ENCODE measurements at places on chromosomes 12 and 14.
A peak's percentile ranks its signal among the peaks of the same experiment; 100 is the strongest.

- DNase-seq, result no peak
These were observed 136.8 kb downstream of the SYT1 start for GRCh38 chr12:79001404-79001803.

DNA sequence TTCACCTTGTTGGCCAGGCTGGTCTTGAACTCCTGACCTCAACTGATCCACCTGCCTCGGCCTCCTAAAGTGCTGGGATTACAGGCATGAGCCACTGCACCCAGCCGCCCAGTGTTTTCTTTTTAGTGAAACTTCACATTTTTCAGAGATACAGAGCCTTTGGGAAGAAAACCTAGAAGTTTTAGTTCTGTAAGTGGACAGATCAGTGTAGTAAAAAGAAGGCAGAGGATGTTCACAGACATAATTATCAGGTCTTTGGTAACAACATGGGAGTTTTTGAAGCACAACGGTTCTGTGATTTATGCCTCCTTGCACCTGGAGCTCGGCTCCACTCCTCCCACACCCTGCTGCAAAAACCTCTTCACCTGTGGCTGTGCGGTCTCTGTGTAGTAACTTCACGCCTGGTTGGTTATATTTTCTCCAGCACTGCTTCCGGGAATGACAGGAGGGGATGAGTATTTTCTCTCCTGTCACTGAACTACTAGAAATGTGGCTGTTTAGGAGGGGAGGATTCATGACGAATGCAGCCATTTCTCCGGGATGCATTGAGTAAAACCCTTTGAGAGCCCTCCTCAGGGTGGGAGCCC is 67.0 kb downstream of the ARF6 start:
- DNase-seq, result no peak

DNA sequence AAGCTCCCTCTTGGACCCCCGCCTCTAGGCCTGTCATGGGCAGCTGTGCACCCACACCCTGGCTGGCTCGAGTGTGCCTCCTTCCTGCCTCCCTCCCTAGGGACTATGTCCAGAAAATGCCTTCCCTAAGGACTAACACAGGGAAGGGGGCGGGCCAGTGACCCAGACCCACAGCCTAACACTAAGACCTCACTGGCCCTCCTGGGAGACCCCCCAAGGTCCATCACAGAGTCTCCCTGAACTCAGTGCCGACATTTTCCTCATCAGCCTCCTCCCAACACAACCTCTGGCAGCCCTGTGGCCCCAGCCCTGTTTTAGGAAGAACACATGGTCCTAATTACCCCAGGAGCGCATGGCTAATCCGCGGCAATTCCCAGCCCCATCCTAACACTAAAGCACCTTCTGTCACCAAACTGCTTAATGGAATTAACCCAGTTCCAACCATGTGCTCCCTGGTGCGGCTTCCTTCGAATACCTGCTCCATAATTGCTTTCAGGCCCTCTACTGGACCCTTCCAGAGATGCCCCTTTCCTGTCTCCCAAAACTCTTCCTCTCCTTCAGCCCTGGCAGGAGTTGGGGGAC is 5.6 kb downstream of the MSI1 start:
- DNase-seq, result no peak

GRCh38 chr12:28051516-28052354 is 79.2 kb upstream of the PTHLH start:
- no peak for DNase-seq

DNA sequence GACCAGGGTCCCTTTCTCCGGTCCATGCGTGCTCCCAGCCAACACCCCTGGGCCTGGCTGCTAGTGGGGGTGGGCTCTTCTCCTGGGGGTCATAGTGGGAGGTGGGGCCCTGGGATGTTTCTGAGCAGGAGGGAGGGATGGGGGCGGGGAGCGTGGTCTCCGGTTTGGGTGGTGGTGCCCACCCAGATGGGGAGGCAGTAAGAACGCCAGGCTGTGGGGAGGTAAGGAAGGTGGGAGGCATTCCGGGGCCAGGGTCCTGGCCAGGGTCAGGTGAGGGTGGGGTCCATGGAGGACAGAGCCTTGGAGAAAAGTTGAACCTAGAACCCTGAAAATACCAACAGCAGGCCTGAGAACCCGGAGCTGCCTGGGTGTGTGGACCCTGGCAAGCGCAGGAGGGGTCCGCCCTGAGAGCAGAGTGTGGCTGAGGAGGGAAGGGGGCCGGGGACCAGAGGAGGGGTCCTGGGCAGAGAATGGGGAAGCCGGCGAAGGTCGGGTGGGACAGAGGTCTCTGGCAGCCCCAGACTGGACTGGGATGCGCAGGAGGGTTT is 5.7 kb downstream of the CRIP2 start:
- no peak for DNase-seq

DNA sequence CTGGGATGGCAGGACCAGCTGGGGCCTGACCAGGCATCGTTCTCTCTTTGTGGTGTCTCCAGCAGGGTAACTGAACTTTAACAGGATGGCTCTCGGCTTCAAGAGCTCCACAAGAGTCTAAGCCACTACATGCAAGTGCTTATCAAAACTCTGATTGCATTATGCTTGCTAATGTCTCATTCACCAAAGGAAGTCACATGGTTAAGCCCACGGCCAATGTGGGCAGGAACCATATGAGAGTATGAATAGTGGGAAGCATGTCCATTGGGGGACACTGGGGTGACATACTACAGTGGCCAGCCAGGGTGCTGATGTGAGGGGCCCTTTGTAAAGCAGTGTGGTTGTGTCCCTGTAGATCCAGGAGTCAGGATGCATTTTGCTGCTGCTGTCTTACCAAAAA is 35.0 kb upstream of the KCNA5 start:
- DNase-seq, result no peak

- DNase-seq, result no peak
These were observed 77.2 kb upstream of the RFLNA start for GRCh38 chr12:124217508-124218242.

- no peak for DNase-seq
These were observed 232.0 kb upstream of the PLXNC1 start for GRCh38 chr12:93916402-93916801.

- peak; percentile 43 for DNase-seq
These were observed 21.4 kb upstream of the TMEM106C start for GRCh38 chr12:47941871-47942613.

DNA sequence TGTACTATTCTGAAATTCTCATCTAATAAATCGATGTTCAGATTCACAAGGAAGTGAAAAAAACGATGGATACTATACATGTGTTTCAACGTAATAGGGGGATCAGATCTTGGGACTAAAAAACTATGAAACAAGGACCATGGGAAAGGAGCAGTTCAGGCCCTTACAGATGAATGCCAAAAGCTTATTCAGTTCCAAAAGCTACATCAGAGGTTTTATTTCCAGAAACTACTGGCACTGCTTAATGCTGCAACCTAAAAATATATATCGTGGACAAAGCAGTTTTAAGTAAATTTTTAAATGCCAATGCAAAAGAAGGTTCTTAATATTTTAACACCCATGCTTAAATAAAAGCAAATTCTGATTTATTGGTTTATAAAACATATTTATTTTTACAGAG is 38.5 kb downstream of the LRIG3 start:
- no peak for DNase-seq

DNA sequence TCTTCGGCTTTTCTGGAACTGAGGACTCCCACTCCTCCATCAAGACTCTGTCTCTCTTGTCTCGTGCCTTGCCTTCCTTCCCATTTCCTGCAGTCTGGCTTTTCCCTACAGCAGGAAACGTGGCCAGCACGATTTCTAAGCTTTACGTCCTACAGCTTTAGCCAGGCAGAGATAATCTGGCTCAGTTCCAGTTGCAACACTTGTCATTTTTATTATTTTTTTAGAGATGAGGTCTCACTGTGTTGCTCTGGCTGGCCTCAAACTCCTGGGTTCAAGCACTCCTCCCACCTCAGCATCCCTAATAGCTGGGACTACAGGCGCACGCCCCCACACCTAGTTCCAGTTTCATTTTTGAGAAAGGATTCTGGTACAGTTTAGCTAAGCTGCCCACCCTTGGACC is 19.9 kb downstream of the CALM1 start:
- DNase-seq, result no peak

DNA sequence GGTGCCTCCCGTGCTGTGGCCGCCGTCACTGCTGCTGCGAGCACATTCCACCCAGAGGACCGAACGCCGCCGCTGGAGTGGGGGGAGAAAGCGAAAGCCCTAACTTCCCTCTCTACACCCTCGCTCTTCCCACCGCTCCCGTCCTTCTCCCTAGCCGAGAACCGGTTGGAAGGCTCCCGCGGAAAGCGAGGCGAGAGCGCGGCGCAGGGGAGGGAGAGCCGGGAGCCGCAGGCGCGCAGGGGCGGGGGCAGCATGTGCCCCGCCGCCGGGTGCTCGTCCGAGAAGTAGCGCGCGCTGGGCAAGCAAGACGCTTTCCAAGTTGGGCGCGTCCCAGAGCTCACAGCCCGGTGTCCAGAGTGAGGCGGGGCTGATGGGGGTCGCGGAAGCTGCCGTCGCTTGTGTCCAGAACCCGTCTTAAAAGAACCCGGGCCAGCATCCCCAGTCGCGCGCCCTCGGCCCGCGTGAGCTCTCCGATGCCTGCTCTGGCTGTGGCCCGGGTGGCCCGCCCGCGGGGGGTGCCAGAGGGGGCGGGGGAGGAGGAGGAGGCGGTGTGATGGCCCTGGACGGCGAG is at the start of gene TRHDE:
TRHDE (plus strand) TSS at position 280 of the 571 bp plus-strand sequence; CDS start at position 554, 274 bp downstream.
- DNase-seq, result no peak

DNA sequence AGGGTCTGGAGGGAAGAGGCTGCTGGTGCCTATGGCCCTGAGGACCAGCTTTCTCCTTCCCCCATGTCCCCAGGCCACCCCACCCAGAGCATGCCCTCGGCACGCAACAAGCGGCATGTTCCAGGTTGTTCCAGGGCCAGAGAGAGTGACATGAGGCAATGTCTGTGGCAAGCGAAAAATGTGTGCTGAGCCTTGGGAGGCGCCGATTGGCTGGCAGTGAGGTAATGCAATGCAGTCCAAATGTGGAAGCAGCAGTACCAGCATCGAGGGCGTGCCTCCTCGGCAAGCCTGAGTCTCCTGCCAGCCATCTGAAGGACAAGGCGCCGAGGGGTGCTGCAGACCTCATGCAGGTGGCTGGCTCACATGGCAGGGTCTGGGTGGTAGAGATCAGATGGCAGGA is 423.8 kb downstream of the NRXN3 start:
- no peak for DNase-seq
